ENCODE measurements at places on chromosomes 2 and 18. TPM values are rescaled to one million over a fixed set of nuclear protein-coding genes. Genes with fewer than 3 reads are reported as not detected.

PAIP2B gene
- 0.63 TPM for total RNA-seq

MEP1B gene
- not detected for total RNA-seq

FSIP2 gene
- total RNA-seq = under 0.01 TPM

STK16 gene
- 27.7 TPM for total RNA-seq

ABI2 gene
- total RNA-seq = 15.4 TPM

RUFY4 gene
- not detected for total RNA-seq

SLC23A3 gene
- 0.63 TPM for total RNA-seq

ALPI gene
- not detected for total RNA-seq

LIPG gene
- 0.17 TPM for total RNA-seq

PARD3B gene
- 17.0 TPM for total RNA-seq

FAM228A gene
- total RNA-seq = 0.09 TPM

CEP192 gene
- 27.1 TPM for total RNA-seq

SERPINB7 gene
- total RNA-seq = not detected

TCF7L1 gene
- 2.4 TPM for total RNA-seq

ZNF385B gene
- total RNA-seq = not detected

REG3G gene
- not detected for total RNA-seq

GPR45 gene
- total RNA-seq = not detected

REV1 gene
- 25.6 TPM for total RNA-seq

DOK6 gene
- total RNA-seq = 9.0 TPM

C2orf66 gene
- total RNA-seq = under 0.01 TPM

PKDCC gene
- total RNA-seq = 53.1 TPM

ZAP70 gene
- total RNA-seq = 0.16 TPM

RSAD2 gene
- under 0.01 TPM for total RNA-seq
